HS-27A (cell line): ENCODE measurements at places on chromosomes 7 and 10.

GRCh38 chr7:138663725-138664710 is 37.1 kb downstream of the SVOPL start:
- DNase-seq = no peak

- DNase-seq = no peak
These were observed 481.9 kb downstream of the ARL4A start for GRCh38 chr7:13169356-13169755.

DNA sequence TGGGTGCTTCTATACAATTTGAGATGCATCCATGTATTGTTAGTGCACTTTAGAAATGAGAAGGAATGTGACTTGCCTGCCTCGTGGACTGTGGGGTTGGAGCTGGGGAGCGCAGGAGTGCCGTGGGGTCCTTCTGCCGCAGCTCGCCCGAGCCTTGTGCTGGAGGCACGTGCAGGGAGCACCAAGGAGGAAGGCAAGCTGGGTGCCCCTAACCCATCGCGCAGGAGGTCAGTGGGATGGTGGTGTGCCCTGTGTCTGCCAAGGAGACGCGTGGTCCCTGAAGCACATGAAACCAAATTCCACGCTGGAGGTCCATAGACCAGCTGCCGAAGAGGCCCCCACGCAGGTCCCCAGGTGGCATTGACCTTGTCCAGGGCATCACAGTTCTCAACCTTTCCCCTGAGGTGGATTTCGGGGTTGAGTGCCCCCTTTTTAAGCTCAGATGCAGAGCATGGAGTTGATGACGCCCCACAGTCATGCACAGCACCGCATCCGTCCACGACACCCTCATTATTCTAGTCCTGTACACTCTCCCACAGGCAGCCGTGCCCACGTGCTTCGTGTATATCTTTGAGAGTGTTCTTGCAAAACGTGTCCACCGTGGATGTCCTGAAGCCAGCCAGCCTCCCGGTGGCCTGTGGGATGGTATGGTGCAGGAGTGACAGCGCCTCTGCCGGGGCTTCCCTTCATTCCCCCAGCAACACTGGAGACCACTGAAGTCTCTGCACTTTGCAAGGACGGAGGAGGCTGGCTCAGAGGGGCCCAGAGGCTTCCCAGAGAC is 35.5 kb downstream of the FKBP6 start:
- DNase-seq = no peak

DNA sequence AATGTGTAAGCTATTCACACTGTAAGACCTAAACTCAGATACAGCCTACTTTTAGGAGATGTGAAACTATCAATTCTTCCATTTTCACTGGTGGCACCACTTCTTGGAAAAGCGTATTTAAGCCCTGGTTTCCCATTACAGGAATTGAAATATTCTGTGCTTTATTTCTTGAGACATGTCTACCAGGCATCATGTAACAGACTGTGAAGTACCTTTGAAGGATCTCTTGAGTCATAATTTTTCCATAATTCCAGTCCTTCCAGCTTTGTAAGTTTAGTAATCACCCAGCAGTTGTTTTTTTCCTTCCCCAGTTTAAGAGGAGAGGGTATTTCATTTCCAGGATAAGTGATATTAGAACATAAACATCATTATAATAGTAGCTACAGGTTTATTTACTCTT is 186.0 kb upstream of the PRPS1L1 start:
- no peak for DNase-seq

DNA sequence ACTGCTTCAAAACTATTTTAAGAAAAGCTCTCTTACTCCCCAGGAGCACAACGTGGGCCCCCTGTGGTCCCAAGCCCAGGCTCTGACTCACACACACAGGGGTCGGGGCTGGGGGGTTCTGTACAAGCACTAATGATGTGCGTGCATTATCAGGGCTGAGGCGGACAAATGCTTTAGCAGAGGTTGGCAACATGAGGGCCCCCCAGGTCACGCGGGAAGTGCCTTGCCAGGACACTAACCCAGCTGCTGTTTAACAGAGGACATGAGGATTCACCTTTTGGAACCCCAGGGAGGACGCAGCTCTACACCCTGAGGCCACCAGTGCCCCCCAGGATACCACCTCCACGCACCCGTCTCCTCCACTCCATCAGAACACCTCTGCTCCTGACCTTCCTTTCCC is 342.8 kb downstream of the DNAJB6 start:
- DNase-seq = no peak

DNA sequence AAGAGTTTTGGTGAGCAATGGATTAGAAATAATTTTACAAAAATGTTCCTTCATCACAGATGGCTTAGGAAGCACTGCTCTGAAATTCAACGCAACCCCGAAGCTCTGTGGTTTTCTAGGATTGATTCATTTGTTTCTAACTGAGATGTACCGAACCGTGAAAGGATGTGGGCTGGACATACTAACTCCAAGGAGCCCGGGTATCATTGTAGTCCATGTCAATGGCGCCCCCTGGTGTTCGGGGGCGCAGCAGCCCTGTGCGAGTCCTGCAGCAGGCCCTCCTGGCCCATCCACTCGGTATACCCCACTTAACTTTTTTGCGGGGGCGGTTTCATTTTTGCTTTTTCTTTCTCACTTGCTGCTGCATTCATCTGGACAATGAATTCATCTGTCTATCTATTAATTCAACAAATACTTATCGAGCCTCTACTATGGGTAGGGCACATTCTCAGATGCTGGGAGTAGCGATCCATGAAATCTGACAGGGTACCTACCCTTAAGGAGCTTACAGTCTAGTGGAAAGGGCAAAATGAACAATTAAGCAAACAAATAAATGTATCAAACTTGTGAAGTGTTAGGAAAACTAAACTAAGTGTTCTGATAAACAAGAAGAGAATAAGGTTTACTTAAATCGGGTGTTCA is 25.2 kb upstream of the ITPRID1 start:
- no peak for DNase-seq

DNA sequence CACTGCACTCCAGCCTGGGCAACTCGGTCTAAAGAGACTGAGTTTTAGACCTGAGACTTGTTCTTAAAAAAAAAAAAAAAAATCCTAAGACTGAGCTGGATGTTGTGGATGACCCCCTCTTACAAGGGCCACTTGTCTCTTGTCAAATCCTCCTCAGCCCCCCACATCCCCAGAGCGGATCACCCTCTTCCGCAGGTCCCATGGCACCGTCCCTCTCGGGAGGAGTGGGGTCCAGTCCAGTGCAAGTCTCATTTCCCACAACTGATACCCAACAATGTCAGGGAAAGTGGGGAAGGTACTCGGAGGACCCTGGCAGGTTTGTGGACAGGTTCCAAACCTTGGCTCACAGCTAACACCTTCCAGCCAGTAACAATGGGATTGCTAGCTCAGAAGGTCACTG is 100.3 kb downstream of the ELFN1 start:
- DNase-seq = no peak

- no peak for DNase-seq
These were observed 95.4 kb downstream of the TRIL start for GRCh38 chr7:28862595-28863272.

GRCh38 chr7:93367254-93367653 is 135.1 kb downstream of the VPS50 start:
- no peak for DNase-seq

GRCh38 chr10:58698777-58699356 is 186.2 kb downstream of the BICC1 start:
- DNase-seq = no peak

GRCh38 chr7:113412410-113412809 is 294.1 kb upstream of the SMIM30 start:
- no peak for DNase-seq

GRCh38 chr7:105487579-105488571 is 34.2 kb downstream of the PUS7 start:
- DNase-seq = no peak

- no peak for DNase-seq
These were observed 647.7 kb downstream of the GRM8 start for GRCh38 chr7:126605056-126605455.

- DNase-seq = no peak
These were observed 314.9 kb downstream of the LRMDA start for GRCh38 chr10:75746356-75746755.

GRCh38 chr7:47320296-47320695 is 261.6 kb downstream of the TNS3 start:
- no peak for DNase-seq

DNA sequence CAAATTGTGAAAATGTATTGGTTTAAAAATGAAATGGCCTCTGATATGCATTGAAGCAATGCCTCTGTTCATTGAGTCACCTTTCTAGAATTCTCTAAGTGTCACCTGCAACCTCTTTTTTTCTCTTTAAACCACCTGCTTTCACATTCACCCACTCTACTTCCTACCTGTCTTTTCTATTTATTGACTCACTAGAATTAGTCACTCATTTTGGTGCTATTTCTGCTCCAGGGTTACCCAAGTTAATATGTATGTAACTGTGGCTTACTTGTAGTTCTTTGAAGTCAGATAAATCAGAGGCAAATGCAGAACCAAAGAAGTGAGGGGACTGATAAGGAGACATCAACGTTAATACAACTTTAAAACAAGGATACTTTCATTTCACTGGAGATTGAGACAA is 674.7 kb downstream of the CCSER2 start:
- DNase-seq = no peak

DNA sequence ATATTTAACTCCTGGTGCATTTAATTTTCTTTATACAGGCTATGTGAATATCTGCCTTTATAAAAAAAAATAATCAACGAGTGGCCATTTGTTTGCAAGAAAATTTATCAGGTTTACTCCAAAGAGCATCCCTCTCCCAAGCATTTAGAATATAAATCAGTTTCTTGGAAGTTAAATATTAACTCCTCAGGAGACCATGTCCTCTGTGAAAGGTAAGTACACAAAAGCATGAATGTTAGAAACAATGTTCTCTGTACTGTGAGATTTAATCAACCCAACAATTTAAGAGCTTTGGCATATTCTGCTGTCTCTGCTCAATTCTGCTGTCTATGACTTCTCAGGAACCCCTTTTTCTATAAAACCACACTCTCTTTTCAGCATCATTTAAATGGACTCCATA is 119.3 kb upstream of the LAMB4 start:
- no peak for DNase-seq

DNA sequence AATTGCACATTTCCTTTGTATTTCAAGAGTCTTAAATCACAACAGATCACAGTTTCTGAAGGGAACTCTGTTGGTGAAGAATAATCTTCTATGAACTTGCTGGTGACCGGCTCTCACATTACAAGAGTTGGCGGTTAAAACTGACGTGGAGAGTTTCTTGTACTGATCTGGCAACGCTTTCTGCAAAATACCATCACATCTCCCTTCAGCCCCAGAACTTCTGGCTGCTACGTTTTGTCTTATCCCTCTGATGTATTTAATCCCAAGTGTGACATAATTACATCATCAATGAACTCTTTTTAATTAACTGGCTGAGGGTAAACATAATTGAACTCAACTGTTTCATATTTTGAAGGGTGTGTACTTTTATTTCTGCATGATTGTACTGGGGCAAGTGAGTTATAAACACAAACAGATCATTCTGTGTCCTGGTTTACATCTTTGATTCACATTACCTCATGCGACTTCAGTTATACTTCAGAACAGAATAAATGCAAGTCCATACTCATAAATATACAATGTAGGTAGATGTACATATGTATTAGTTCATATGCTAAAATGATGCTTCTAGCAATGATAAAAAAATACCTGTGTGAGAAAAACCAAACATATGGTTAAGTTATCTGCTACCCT is 105.1 kb upstream of the NPVF start:
- no peak for DNase-seq

DNA sequence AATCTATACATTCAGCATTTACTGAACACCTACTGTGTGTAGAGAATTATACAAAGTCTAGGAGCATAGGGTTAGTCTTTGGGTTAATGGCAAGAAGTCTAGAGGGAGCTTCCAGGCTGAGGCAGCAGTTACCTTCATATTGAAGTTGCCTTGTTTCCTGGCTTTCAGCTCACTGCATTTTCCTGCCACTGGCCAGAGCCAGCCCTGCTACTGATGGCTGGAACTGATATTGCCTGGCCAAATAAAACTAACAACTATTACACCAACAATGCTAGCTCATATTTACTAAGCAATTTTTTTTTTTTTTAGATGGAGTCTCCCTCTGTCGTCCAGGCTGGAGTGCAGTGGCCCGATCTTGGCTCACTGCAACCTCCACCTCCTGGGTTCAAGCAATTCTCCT is 165.7 kb upstream of the ITGB1 start:
- no peak for DNase-seq

DNA sequence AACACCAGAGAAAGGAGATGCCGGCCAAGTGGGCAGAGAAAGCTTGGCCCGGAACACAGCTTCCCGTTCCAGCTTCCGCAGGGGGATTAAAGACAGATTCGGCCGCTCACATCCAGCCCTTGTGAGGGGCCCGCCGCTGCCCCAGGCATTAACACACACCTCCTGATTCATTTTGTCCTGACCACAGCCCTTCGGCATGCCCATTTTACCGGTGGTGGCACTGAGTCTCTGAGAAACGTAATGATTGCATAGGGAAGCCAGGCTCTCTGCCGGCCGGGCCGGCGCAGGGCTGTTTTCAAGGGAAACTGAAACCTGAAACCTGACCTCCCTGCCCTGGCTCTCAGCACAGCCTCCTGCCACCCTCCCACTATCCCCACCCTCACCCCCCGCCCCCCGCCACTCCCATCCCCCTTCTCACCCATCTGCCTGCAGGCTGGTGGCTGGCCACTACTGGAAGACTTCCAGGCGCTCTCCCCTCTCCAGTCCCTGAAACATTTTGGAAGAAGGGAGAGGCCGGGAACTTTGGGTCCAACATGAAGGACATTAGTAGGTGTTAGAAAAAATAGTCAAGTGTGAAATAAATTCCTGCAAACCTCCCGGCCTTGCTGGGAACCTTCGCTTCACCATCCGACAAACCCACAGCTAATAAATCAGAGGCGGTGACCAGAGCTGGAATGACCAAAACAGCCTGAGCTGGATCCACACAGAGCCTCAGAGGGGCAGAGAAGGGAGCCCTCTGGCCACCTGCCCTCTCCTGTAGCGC is 83.5 kb upstream of the CUX1 start:
- DNase-seq = no peak

GRCh38 chr10:46526682-46527038 is 29.8 kb downstream of the GPRIN2 start:
- no peak for DNase-seq

DNA sequence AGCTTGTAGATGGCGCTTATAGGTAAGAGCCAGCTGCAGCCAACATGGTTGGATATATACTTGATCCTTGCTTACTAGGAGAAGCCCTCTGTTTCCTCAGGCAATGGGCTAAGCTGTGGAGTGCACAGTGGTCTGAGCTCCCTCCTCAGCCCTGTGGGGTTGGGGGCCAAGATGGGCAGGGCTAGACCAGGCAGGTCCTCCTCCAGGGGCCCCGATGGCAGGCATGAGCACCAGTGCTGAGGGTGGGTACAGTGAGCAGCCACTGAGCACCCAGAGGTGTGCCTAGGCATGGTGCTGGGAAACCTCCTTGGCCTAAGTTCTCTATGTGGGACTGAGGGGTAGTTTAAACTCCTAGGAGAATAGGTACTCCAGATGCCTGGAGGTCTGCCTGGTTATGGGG is 680.2 kb downstream of the SUGCT start:
- no peak for DNase-seq

GRCh38 chr7:85655252-85655651 is 468.4 kb upstream of the SEMA3D start:
- DNase-seq = no peak
